Muscle of leg (tissue), 16 donors: ENCODE measurements at places on chromosomes 6 and 20. TPM values are rescaled to one million over a fixed set of nuclear protein-coding genes. Genes with fewer than 3 reads are reported as not detected.

The HRH3 gene
- 0.35 TPM for total RNA-seq

The ACAT2 gene
- 14.4 TPM for total RNA-seq

The KIF25 gene
- total RNA-seq, result 1.8 TPM

The MTFR2 gene
- 0.58 TPM for total RNA-seq

The HLA-A gene
- total RNA-seq, result 104 TPM

The MAP1LC3A gene
- total RNA-seq, result 21.2 TPM

The NFATC2 gene
- 3.8 TPM for total RNA-seq

The SSTR4 gene
- not detected for total RNA-seq

The HEY2 gene
- 6.1 TPM for total RNA-seq

The SLC17A4 gene
- total RNA-seq, result not detected

The NMBR gene
- 0.09 TPM for total RNA-seq

The MEI4 gene
- total RNA-seq, result under 0.01 TPM

The LRRC73 gene
- total RNA-seq, result 0.22 TPM

The HLA-DQB1 gene
- total RNA-seq, result 3.8 TPM

The DOK5 gene
- 15.9 TPM for total RNA-seq

The NOX3 gene
- total RNA-seq, result not detected

The CCR6 gene
- not detected for total RNA-seq

The PRL gene
- 0.13 TPM for total RNA-seq

The GNL1 gene
- total RNA-seq, result 38.0 TPM

The OPRL1 gene
- 0.93 TPM for total RNA-seq

The AURKA gene
- 9.4 TPM for total RNA-seq

The KIF13A gene
- total RNA-seq, result 38.1 TPM

The HSP90AB1 gene
- 1,001 TPM for total RNA-seq

The TFEB gene
- total RNA-seq, result 6.9 TPM

The TFAP2C gene
- total RNA-seq, result 0.09 TPM

The RGS17 gene
- total RNA-seq, result 0.53 TPM

The KCNK17 gene
- total RNA-seq, result 0.44 TPM

The CLDN20 gene
- not detected for total RNA-seq

The GNMT gene
- total RNA-seq, result 0.22 TPM

The ZFP57 gene
- not detected for total RNA-seq

The TMEM244 gene
- 0.22 TPM for total RNA-seq

The OVOL2 gene
- not detected for total RNA-seq

The NINL gene
- 10.5 TPM for total RNA-seq

The VGLL2 gene
- total RNA-seq, result 28.2 TPM

The SLC17A3 gene
- total RNA-seq, result not detected

The VSX1 gene
- not detected for total RNA-seq

The CRISP3 gene
- 0.04 TPM for total RNA-seq

The XKR7 gene
- total RNA-seq, result 0.04 TPM

The PTGIS gene
- total RNA-seq, result 23.8 TPM

The ECT2L gene
- 0.09 TPM for total RNA-seq

The AGPAT4 gene
- total RNA-seq, result 7.0 TPM

The ATAT1 gene
- total RNA-seq, result 5.6 TPM

The ACOT8 gene
- total RNA-seq, result 19.7 TPM

The ACTL10 gene
- total RNA-seq, result 0.49 TPM

The SRSF3 gene
- 261 TPM for total RNA-seq

The OARD1 gene
- total RNA-seq, result 12.9 TPM
